ENCODE measurements at places on chromosomes 11 and 22.

DNA sequence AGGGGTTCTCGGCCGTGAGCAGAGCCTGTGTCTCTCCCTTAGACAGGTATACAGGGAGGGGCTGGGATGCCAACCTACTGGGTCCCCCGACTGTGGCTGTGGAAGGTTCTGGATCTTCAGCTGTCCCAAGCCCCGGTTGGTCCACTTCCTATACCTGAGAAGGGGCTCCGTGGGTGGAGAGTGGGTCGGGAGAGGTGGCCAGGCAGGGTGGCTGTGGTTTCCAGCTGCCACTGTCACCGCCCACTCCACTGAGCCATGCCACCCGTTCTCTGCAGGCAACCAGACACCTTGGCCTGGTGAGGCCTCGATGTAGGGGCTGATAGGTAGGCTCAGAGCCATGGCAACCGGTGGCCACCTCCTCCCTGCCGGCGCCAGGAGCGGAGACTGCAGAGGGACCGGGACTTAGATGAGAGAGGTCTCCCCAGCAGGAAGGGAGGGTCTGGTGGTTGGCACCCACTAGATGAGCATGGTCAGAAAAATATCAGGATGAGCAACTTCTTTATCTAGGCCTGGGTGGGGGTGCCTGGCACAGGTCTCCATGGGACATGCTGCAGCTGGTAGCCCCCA is 53.8 kb downstream of the TRIOBP start:
- no peak for DNase-seq

DNA sequence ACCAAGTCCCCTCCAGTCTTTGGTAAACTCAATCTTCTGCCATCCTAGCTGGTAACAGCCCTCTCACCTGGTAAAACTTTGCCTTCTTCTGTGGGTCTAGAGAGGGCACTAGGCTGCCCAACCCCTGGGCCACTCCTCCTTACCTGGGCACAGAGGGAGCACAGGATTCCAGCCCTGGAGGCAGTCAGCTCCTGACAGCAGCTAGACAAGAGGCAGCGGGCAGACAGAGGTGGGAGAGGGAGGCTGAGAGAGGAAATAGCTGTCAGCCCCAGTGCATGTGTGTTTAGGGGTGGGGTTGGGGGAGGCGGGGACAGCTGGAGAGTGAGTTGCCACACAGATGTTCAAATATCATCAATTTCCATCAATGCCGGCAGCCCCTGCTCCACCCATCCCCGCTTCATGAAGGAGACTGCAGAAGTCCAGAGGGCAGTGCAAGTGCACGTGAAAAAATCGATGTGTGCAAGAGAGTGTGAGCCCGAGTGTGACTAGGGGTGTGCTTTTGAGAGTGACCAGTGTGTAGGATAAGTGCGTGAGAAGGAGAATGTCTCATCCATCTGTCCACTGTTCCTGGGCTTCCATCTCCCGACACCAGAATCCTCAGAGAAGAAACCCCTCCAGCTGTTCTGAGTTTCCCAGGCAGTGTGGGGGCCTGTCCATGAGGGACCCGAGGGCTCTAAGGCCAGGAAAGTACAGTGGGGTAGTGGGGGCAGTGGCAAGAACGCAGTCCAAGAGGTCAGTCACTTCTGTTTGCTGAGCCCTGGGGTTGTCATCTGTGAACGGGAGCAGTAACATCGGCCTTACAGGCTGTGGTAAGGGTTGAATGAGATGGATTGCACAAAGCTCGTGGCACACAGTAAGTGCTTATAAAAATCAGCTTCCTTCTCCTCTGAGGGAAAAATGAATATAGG is at the start of gene PTGDR2:
TSS of gene PTGDR2 (minus strand) at position 225 of the 908 bp plus-strand sequence. CDS start 2,228 bp downstream, outside the sequence.
- no peak for DNase-seq

GRCh38 chr11:119363851-119364590 is 17.5 kb downstream of the USP2 start:
- peak; percentile 32 for DNase-seq

- no peak for DNase-seq
These were observed 980.6 kb downstream of the NTM start for GRCh38 chr11:132351050-132351449.

DNA sequence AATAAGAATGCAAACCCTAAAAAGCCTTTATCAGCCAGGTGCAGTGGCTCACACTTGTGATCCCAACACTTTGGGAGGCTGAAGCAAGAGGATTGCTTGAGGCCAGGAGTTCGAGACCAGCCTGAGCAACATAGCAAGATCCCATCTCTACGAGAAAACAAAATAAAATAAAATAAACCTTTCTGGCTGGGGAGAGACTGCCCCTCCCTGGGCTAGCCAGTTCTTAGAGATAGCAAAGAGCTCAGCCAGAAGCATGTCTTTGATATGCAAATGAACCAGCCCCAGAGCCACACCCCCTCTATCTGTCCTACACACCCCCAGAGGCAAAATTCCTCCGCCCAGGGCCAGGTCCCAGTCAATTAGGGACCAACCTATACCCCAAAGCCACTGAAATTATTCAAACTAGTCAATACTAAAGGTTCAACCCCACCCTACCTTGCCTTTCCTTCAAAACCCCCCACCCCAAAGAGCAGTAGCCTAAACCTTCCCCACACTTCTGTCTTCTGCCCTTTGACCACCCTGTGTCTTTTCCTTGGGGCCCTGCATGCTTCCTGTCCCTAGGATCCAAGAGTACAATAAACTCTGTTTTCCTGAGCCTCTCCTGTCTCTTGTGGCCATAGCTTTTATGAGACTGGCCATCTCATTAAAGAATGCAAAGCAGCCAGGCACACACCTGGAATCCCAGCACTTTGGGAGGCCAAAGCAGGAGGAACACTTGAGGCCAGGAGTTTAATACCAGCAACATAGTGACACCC is 37.3 kb upstream of the CXCR5 start:
- no peak for DNase-seq

DNA sequence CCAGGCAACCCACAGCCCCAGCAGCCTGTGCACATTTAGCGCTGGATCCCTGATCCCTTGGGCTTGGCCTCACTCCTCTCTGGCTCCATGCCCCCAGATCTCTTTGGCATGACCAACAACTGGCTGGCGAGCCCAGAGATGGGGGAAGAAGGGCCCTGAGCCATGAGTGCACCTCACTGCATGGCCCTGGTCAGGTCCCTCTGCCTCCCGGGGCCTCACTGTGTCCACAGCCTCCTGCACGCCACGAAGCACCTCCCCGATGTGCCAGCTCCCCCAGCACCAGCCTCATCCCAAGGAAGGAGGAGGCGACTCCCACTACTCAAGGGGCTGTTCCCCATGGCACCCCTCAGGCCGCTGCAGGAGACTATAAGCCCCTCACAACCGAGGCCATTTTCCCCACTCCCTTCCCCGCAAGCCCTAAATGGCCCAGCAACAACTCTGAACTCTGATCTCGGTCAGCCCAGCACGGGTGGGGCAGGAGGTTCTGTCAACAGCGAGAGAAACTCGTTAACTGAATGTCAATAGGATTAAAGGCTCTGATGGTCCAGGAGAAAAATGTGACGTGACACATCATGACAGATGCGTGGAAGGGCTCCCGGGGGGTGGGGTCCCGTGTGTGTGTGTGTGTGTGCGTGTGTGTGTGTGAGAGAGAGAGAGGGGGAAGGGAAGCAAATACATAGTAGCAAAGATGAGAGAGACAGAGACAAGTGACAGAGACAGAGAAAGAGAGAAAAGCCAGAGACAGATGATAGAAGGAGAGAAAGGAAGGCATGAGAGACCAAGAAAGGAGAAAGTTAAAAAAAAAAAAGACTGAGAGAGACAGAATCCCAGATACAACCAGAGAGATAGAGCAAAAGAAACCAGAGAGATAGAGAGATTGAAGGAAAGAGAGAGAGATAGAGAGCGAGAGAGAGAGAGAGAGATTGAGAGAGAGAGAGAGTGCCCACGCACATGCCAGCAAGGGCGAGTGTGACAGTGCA is 28.4 kb upstream of the SYT7 start:
- no peak for DNase-seq

DNA sequence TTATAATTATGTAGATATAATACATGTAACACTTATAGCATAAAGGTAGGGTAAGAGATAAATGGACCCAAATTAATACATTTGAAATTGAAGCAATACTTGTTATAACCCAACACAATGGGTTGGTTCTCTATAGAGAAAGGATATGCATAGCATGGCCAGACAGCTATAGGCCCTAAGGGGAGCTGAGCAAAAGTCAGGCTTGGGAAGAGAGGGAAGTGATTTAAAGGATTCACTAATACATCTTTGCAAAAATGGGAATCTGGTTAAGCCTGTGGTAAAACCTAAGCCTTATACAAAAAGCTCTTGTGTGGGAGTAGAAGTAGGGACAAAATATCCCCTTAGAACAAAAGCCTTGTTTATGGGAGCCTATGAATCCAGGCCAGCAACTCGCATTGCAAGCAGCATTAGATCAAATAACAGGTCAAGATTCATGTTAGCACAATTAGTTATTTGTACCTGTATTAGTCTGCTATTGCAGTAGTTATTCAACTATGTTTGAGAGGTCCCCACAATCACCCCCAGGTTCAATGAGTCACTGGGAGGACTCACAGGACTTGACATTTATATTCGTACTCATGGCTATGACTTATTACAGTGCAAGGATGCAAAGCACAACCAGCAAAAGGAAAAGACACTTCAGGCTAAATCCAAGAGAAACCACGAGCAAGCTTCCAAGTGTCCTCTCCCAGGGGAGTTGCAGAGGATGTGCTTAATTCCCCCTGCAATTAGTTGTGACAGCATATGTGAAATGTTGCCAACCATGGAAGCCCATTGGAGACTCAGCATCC is 144.7 kb upstream of the LMO1 start:
- no peak for DNase-seq

GRCh38 chr11:47243454-47243853 is 5.2 kb downstream of the ACP2 start:
- no peak for DNase-seq

GRCh38 chr11:29435421-29435820 is 581.4 kb downstream of the KCNA4 start:
- DNase-seq, result no peak

DNA sequence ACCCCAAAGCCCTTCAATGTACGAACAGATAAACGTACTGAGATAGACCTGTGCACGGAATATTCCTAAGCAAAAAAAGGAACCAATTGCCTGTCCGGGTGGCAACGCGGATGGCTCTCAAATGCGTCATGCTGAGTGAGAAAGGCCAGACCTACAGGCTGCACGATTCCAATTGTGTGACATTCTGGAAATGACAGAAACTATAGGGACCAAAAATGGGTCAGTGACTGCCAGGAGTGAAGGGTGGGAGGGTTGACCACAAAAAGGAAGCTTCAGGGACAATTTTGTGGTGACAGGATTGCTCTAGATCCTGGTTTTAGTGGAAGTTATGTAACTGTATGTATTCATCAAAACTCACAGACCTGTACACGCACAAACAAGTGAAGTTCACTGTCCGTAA is 24.0 kb upstream of the SYT8 start:
- no peak for DNase-seq

- peak; percentile 16 for DNase-seq
These were observed 33.4 kb upstream of the CTTN start for GRCh38 chr11:70364745-70365543.

DNA sequence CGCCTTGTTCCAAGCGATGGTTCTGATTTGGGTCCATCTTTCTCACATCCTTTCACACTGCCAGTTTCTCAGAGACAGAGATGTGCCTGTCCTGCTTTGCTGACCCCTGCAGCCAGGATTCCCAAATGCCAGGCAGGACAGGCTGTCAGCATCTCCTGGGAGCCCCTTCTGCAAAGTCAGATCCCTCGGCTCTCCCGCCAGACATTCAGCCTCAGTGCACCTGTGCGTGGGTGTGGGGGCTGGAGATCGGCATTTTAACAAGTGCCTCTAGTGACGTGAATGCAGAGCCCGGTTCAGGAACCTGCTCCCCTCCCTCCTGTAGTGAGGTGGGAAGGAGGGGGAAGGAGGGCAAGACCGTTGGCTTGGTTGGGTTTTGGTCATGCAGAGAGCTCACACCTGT is 108.9 kb upstream of the FGF3 start:
- DNase-seq, result no peak

DNA sequence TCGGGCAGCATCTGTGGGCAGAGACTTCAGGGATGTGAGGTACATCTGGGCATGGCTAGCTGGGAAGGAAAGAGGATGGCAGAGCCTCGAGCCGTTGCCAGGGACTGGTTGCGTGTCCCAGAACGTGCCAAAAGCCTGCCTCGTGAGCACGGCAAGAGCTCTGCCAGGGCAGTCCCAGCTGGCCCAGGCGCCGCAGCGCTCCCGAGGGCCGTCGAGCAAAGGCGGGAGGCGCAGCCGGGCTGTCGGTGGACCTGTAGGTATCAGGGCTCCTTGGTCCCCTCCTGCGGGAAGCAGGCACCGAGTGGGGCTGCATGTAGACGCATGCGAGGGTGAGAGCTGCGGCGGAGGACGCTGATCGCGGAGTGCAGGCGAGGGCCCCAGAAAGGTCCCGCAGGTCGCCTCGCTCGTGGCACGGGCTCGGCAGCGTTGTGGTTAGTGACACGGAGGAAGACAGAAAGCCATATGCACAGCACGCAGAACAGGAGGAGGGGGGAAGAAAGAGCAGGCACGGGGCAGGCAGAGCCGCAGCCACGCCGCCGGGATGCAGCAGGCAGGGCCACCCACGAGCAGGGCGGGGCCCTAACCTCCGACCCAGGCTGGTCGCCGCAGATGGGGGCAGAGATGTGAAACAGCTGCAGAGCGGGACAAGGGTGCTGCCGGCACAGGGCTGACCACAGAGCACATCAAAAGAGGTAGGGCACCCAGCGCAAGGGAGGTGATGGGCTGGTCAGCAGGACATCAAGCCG is 18.0 kb downstream of the LSP1 start:
- peak; percentile 48 for DNase-seq

- peak; percentile 9 for DNase-seq
These were observed 74.6 kb upstream of the TEAD1 start for GRCh38 chr11:12599408-12600143.

GRCh38 chr11:47351156-47352126 is 1.1 kb downstream of the MYBPC3 start:
- DNase-seq, result no peak

GRCh38 chr11:105588001-105588400 is 21.9 kb upstream of the GRIA4 start:
- DNase-seq, result no peak

DNA sequence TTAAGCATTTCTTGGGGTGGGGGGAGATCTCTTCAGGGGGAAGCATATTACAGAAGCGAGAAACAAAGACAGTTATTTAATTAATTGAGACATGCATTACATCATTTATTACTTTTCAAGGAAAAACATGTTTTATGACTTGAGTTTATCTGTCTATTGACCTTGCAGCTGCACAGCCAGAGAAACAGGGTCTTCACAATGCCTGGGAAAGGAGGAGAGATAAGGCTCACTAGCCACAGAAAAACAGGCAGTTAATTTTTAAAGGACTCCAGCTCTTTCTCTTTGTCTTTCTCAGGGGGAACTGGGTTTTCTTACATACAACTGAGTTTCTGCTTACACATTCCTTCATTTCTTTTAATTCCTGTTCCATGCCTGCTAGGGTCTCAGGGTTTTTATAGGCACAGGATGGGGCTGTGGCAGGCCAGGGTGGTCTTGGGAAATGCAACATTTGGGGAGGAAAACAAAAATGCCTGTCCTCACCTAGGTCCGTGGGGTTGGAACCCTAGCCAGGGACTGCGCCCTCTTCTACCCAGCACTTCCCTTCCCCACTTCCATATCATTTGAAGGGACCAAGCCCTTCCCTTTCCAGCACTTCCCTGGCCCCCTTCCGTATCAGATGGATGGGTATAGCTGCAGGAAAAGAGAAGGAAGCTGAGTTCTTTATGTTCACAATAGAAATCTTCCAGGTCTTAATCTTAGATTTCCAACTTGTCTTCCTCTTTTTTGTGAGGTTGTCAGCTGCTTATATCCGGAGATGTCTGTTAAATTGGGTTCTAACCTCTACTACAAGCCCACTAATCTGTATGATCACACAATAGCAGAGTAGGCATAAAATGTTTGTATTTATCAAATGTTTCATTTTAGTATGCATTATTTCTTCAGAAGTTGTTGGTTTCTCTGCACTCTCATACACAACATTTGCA is 38.3 kb downstream of the BIRC2 start:
- no peak for DNase-seq

- no peak for DNase-seq
These were observed 18.8 kb upstream of the PRR5 start for GRCh38 chr22:44683237-44683636.
